SK-N-SH treated with all-trans-retinoic acid at 6 μM for 48 hours (cell line): ENCODE measurements at places on chromosomes 7 and 10.

GRCh38 chr10:121818599-121818998 lies 109.2 kb downstream of the ATE1 start:
- peak; percentile 27; the same call in 2 of the 3 replicates for ATAC-seq

GRCh38 chr10:125093199-125093973 lies 67.0 kb downstream of the CTBP2 start:
- no peak for ATAC-seq

GRCh38 chr10:59176241-59177030 lies at the start of gene PHYHIPL:
PHYHIPL (plus strand) TSS chr10:59176643; CDS start chr10:59176854, 211 bp downstream.
- peak; percentile 70 for ATAC-seq

DNA sequence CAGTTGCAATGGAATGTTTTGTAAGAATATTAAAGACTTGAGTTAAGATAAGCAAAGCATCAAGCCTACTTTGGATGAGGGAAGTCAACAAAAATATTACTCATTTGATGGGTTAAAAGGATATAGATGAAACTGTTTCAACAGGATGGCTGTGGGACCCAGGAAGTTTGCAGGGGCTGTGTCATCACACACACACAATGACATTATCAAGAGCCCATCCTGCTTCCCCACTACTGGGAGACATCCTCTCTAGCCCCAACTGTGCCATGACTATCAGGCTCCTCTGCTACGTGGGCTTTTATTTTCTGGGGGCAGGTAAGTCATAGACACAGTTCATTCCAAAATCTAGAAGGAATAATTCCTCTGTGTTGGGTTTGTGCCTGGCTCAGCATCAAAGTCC lies 78.8 kb upstream of the PRSS1 start:
- ATAC-seq, result no peak

DNA sequence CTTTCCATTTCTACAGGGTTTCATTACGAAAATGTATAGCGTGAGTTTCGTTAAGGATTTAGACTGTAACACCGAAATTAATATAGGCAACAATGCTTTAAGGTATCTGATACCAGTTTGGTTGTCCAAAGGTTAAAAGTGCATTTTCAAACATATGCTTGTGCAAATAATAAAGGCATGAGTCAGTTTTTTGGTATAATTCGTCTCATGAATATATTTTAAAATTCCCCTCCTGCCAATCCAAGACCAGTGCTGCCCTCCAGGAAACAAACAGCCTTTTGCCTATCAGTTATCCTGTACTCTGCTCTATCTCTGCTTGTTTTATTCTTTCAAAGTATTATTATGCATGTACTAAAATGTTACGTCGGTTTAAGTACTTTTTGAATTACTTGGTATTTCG lies 2.0 kb downstream of the LCOR start:
- peak; percentile 12; the same call in 2 of the 3 replicates for ATAC-seq

GRCh38 chr10:24150853-24151252 lies 58.1 kb upstream of the KIAA1217 start:
- no peak for ATAC-seq

GRCh38 chr10:132972149-132972985 lies 30.0 kb upstream of the CFAP46 start:
- no peak for ATAC-seq

- peak; percentile 3; the same call in 2 of the 3 replicates for ATAC-seq
These were observed 19.3 kb downstream of the MYOF start for GRCh38 chr10:93462881-93463280.

- ATAC-seq, result peak; percentile 93
These were observed 102.0 kb upstream of the STEAP1B start for GRCh38 chr7:22601812-22602565.

DNA sequence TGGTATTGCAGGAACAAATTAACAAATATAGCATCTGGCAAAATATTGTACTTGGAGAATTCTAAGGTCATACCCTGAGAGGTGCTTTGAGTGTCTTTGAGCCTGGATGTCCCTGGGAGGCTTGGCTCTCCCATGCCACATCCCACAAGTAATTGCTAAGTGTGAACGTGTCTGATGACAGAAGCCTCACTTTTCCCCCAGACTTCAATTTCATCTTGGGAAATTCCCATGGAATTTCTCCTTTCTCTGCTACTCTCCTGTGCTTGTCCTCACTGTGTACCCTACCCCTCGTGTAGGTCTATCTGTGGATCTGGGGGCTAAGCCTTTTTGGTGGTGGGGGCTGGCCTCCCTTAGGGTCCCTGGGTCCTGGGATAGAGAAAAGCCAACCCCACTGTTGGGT lies 293.3 kb downstream of the TCF7L2 start:
- no peak for ATAC-seq

DNA sequence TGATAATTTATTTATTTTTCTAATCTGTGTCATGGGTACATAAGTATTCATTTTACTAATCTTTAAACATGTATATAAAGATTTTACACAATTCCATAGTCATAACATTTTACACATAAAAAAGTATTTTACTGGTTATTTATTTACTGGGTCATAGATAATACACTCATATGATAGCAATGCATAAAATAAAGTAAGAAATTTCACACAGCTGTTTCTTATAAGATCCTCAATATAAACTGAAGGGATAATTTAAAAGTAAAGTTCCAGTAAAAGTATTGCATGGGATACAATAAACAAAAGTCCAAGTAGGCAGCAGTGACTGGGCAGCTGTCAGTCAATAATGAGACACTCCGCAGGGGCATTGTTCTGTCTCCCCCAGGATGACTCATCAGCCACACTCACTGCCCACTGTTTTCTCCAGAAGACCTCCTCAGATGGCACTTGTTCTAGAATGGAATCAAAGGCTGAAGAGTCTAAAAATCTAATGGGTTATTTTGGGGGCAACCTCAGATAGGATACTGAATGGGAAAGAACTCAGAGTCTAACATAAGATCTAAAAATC lies 32.7 kb downstream of the DPY19L1 start:
- 0 out of 3 replicates have a peak, but pooled peaks have one; percentile 2 for ATAC-seq

GRCh38 chr10:122301055-122301810 lies 30.1 kb downstream of the BTBD16 start:
- ATAC-seq, result no peak

DNA sequence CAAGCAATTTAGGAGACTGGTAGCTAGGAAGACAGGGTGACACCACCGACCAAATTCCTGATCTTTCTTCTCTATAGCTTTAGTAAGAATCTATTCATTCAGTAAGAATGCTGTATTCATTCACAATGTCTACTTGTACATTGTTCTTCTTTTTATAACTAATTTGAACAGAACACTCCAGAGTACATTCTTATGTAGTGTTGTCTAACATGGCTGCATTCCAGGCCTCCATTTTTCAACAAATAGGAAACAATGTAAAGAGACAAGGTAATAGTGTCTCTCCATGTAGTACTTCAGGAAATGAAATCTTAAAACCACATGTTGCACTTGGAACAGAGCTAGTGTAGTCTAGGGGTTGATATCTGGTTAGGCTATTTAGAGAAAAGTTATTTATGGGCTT lies 1.8 kb downstream of the VCL start:
- ATAC-seq, result peak; percentile 5
